ENCODE measurements at places on chromosomes 4 and X.
A peak's percentile ranks its signal among the peaks of the same experiment; 100 is the strongest.

DNA sequence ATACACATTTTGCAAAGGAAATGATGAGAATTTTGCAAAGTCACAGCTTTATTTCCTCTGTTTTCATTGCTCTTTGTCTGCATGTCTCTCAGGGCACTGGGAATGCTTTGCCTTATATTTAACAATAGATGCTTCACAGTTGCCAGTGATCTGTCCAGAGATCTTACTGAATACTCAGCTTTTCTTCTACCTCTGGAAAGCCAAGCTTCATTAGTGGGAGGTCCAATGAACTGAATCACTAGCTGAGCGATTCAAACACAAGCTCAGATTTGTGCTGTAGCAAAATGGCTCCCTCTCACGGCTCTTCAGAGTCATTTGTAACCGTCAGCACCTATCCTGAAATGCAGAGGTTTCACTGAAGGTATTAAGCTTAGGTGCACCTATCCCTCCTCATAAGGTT lies 138.9 kb downstream of the DCLK2 start:
- DNase-seq = peak; percentile 70

DNA sequence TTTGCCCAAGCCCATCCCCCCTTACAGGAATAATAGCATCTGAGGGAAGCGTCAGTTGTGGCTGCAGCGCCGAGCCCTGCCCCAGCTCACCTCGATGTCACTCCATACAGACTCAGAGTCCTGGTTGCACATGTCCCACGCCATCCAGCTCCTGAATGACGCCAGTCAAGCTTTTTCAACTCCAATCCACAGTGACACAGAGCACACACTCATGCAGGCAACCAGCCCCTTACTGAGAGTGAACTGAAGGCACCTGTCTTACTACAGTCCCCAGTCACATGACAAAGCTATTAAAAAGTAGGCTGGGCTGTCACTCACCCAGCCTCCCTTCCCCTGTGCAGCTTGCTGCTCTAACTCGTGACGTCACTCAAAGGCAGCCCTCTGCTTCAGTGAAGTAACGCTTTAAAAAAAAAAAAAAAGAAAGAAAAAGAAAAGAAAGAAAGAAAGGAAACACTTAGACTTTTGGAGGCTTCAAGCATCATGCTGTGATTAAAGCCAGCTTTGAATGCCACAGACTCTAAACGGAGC lies at the start of gene PPARGC1A:
PPARGC1A (minus strand) TSS at position 234 of the 528 bp plus-strand sequence; CDS start at position 144, 90 bp downstream.
- DNase-seq = peak; percentile 73

DNA sequence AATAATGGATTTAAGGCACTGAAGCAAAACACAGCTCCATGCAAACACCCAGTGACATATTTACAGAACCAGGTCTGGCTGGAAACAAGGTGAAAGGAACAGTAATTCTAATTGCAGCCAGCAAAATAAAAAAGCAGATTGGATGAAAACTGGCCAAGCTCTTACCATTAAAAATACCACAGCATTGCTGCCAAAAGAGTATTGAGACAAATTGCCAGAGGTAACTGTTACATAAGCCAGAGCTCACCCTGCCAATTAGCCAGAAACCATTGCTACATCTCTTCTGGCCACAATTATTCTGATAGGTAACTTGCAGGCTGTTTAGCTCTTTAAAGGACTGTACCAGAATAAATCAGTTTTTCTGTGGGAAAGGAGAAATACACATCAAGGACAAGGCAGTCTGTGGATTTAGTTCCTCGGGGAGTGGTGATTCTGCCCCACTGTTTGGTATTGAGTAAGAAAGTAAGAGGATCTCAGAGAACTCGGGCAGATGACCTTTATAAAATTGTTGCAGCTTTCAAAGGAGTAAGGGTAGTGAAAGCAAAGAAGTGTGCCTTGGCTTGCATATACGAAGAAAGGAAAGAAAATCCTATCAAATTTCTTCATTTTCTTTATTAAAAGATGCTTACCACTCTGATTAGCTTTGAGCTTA lies 369.5 kb downstream of the PPP3CA start:
- DNase-seq = no peak

- DNase-seq = no peak
Measured at GRCh38 chrX:24242649-24243175, 71.2 kb downstream of the SUPT20HL2 start.
